ENCODE measurements at places on chromosomes 13 and 19.

DNA sequence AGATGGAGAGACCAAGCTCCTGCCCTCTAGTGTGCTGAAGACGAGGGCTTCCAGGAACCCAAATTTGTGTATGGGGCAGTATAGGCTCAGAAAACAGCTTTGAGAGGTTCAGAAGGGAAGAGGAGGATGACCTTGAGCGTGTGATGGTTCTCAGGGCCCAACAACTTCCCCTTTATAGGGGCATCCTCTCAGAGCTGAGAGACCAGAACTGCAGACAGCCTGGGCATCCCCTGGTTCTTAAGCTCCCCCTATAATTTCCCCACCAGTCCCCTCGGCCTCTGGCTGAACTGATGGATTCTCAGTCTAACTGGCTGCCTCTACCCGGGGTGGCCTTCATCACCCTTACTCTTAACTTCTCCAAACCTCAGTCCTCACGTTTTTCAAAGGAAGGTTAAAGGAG is 167.5 kb downstream of the URI1 start:
- no peak for DNase-seq

GRCh38 chr13:20230913-20231838 is 943 bp downstream of the GJB6 start:
- DNase-seq: no peak

DNA sequence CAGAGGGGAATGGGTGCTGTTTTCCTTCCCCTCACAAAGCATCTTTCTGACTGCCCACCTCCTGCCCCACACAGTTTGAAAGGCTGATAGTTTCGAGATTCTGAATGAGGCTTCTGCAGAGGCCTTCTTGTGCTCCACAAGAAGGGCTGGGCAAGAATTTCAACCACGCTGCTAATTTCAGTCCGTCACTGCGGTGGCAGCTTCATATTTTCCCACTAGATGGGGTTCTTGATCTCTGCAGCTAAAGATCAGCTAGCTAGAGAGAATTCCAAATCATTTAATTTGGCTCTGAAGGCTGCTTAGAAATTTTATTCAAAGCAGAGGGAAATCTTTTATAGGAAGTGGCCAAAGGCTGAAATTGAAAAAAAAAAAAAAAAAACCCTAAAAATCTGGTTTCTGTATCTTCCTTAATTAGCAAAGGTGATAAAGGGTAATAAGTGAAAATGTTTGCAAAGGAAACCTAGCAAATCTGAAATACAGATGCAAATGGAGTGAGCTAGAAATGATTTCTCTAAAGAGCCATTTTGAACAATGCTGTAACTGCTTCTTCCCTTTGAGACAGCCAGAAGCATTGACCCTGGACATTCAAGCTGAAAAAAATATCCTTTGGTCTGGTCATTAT is 38.0 kb upstream of the C13orf42 start:
- DNase-seq: no peak

GRCh38 chr19:46124638-46125115 is at the start of gene IGFL3:
IGFL3 (minus strand) TSS chr19:46124688; CDS start chr19:46124649, 39 bp downstream.
- no peak for DNase-seq

DNA sequence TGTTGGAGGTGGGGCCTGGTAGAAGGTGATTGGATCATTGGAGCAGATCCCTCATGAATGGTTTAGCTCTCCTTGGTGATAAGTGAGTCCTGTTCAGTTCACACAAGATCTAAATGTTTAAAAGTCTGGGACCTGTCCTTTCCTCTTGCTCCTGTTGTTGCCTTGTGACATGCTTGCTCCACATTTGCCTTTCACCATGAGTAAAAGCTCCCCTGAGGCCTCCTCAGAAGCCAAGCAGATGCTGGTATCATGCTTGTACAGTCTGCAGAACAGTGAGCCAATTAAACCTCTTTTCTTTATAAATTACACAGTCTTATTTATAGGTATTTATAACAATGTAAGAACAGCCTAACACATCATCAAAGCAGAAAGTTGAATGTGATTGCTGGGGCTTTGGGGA is 24.2 kb upstream of the RFC3 start:
- no peak for DNase-seq

DNA sequence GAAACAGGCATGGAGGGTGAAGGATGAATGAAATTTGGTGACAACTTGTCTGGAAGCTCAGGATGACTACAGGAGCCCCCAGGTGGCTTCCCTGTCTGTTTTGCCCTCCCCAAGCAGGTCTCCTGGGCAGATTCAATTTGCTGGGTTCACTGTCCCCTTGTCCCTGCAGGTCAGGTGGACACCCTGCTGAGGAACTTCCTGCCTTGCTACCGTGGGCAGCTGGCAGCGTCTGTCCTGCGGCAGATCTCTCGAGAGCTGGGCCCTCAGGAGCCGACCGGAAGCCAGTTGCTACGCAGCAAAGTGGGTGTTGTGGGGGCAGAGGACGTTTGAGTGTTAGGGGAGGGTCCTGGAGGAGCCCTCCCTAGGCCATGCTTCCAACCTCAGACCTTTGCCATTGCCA is 19.1 kb downstream of the PGLS start:
- DNase-seq: no peak

DNA sequence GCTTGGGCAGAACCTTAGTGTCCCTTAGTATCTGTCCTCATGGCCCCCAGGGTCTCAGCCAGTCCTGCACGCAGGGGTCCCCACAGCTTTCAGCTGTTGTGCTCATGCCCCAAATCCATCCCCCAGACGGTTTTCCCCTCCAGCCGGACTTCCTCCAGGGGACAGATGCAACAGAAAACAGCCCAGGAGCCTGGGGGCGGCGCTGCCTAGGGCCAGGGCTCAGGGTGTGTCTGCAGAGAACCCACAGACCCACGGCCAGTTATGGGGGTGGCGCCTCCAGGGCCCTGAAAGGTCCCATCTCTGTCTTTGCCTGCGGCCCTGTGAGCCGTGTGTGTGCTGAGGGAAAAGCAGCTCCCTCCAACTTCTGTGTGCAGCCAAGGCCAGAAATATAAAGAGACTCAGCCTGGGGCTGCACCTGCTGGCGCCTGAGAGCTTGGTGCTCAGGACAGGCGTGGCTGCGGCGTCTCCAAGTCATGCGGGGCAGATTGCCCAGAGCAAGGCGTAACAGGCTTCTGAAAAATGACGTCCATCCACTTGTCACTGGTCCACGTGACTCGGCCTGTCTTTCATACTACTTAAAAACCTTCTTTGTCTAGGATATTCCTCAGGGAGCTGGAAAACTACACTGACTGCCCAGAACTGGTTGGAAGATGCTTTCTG is 22.1 kb upstream of the F7 start:
- DNase-seq: no peak

GRCh38 chr13:73722120-73722519 is 412.1 kb downstream of the KLF12 start:
- peak; percentile 70 for DNase-seq

DNA sequence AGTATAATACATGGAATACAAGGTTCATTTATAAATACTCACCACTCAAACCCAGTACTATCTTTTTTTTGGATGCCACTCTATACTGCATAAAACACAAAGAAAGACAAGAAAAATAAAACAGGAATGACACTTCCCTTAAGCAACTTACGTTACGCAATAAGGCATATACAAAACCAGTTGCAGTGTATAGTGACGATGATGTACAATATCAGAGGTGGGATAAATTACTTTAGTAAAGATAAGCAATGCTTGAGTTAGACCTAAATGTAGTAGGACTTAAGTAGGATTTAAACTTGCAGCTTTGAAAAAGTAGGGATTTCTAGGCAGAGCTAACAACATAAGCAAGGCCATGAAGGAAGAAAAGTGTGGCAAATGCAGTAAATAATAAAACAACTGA is 374.9 kb downstream of the SPRY2 start:
- no peak for DNase-seq

- DNase-seq: no peak
These were observed 11.3 kb downstream of the SHANK1 start for GRCh38 chr19:50708179-50708879.

- DNase-seq: no peak
These were observed 2.9 kb downstream of the ARHGEF7 start for GRCh38 chr13:111117961-111118360.

DNA sequence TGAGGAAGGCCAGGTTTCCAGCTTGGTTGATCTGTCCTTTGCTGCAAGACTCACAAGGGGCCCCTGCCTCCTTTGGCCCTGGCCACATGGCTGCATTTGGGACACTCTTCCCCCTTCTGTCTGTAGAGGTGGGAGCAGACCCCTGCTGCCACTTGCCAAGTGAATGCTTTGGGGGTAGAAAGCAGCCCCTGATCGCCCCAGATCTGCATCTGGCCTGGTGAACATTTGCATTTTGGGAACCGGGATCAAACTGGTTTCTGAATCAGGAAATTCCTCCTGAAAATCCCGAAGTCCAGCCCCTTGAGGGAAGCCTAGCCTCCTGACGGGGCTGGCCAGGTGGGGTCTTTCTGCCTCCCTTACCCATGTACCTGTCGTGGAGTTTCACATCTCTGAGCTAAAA is 14.9 kb downstream of the DPF1 start:
- DNase-seq: no peak

DNA sequence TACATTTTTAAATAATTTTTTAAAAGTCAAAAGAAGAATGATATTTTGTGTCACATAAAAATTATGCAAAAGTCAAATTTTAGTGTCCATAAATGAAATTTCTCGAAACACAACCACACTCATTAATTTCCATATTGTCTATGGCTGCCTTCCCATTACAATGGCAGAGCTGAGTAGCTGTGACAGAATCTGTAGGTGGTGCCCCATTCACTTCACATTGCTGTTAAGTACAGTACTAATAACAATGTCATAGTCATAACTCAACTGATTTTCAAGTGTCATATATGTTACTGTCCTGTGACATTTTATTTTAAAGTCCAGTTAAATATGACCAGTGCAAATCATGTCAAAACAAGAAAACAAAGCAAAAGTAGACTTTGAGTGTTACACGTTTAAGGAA is 114.3 kb downstream of the SPRY2 start:
- DNase-seq: no peak

DNA sequence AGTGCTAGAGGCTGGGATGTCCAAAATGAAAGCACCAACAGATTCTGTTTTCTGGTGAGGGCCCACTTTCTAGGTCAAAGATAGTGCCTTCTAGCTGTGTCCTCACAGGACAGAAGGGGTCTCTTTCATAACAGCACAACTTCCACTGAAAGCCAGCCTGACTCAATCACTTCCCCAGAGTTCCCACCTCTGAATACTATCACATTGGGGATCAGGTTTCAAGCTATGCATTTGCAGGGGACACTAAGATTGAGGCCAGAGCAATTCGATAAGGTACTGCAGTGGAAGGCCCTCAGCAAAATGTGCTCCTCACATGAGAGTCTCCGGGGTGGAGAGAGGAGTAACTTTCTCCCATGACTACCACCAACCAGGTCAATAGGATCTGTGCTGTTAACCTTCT is 1501.5 kb downstream of the EFNB2 start:
- DNase-seq: no peak

DNA sequence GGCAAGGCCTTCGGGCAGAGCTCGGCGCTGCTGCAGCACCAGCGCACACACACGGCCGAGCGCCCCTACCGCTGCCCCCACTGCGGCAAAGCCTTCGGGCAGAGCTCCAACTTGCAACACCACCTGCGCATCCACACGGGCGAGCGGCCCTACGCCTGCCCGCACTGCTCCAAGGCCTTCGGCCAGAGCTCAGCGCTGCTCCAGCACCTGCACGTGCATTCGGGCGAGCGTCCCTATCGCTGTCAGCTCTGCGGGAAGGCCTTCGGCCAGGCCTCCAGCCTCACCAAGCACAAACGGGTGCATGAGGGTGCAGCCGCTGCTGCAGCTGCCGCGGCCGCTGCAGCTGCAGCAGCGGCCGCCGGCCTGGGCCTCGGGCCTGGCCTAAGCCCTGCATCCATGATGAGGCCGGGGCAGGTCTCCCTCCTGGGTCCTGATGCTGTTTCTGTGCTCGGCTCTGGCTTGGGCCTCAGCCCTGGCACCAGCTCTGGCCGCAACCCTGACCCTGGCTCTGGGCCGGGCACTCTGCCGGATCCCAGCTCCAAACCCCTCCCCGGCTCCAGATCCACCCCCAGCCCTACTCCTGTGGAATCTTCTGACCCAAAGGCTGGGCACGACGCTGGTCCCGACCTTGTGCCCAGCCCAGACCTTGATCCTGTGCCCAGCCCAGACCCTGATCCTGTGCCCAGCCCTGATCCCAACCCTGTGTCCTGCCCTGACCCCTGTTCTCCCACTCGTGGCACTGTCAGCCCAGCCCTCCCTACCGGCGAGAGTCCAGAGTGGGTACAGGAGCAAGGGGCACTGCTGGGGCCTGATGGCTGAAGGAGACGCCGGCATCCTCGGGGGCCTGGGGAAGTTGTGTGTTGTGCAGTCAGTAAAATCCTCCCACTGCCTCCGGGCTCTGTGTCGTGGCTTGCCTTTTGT is 2.0 kb upstream of the MCOLN1 start:
- DNase-seq: no peak

GRCh38 chr19:22606954-22607652 is 27.0 kb upstream of the ZNF492 start:
- no peak for DNase-seq

- no peak for DNase-seq
These were observed 629 bp downstream of the LRFN3 start for GRCh38 chr19:35936738-35937268.

DNA sequence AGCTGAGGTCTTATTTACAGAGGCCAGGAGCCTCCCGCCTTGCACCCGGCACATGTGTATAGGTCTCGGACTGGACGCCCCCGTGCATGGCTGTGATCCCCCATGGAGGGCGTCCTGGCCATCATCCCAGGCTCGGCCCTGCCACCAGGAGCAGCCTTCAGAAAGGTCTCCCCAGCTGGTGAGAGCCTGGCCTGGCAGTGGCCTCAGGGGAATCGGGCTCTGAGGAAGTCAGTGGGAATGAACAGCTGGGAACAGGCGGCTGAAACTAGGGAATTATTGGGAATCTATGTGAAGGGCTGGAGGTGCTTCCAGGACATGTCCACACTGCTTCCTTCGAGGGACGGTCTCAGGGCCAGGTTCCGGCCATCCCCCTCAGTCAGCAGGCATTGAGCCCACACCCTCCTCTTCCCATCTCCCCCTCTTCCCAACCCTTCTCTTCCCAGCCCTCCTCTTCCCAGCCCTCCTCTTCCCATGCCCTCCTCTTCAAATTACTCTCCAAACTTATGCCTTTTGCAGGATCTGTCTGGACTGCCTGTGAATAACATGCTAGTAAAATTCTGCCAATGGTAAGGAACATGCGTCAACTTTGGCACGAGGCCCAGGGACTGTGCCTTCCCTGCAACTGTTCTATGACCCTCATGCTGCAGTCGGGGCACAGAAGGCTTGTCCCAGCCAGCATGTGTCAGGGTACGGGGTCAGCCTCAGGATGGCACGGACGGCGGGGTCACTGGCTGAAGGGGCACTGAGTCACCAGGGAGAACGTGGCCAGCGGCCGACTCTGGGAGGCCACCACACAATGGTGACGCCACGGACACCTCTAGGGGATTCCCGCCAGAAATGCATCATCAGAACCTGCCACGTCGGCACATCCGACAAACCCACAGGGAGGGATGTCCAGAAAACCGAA is 24.2 kb upstream of the C13orf46 start:
- no peak for DNase-seq

GRCh38 chr19:31329819-31330218 is 19.4 kb downstream of the TSHZ3 start:
- no peak for DNase-seq

All from non-pigmented ciliary epithelial cell (primary cell).